Naive thymus-derived CD4-positive, alpha-beta T cell (primary cell): ENCODE measurements at places on chromosomes 1 and 21. TPM values are rescaled to one million over a fixed set of nuclear protein-coding genes. Genes with fewer than 3 reads are reported as not detected.

GRCh38 chr21:33700491-33700890, 58.2 kb downstream of the ITSN1 start:
- DNase-seq, result no peak

NUDT4B gene
- 3.7 TPM for polyA plus RNA-seq

DNA sequence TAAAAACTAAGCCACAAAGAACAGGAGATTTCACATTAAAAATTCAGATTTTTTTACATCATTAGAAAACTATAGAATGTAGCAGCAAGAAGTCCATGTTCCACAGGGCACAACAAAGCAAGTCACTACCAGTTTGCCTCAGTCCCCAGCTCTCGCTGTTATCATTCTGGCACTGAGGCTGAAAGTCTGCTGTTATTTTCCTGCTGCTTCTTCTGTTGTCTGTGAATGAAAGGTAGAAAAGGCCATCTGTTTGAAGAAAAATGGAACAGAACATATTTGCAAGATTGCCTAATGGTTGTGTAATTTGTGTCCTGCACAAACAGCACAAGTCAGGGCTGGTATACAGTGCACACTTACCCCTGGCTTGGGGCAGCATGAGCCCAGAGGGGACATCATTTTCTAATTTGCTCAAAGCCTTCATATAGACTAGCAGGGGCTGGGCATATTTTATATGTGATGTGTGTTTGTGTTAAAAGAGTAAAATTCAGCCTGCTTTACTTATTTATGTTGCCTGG, 105.6 kb upstream of the COG2 start:
- DNase-seq, result no peak

TTC4 gene
- polyA plus RNA-seq, result 27.4 TPM
